Prostate gland (tissue), 2 donors: ENCODE measurements at places on chromosomes 5 and 9. TPM values are rescaled to one million over a fixed set of nuclear protein-coding genes. Genes with fewer than 3 reads are reported as not detected.

GRCh38 chr9:137534256-137535119 lies 15.7 kb downstream of the PNPLA7 start:
- H3K36me3 ChIP-seq: no peaks in the 10 kb centered on the region
- H3K4me3 ChIP-seq: no peak overlapping the region
- H3K4me1 ChIP-seq: peaks cover 4% of the 10 kb centered on the region
- DNase-seq: peak; percentile 85
- H3K27me3 ChIP-seq: no peaks in the 10 kb centered on the region

DNA sequence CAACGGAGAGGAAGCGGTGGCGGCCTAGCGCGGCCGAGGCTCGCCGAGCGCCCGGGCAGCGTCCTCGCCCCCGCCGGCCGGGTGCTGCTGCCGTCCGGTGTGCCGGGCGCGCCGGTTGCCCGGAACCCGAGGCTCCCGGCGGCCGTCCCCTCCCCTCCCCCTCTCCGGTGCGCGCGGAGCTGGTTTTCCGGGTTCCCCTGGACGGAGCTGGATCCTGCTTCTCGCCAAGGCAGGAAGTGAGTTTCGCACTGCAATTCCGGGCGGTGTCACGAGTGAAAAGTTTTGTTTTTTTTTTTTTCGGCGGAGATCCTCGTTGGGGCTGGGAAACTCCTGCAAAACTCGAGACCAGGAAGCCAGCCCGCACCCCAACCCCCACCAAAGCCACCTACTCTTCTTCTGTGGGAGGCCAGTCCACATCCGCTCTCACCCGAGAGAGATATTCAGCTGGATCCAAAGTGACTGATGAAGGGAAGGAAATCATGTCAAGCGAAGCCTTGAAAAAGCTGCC lies at the start of gene ERBIN:
ERBIN (plus strand) TSS at position 300 of the 508 bp plus-strand sequence. CDS start 66,144 bp downstream, outside the sequence.
- no peaks in the 10 kb centered on the region for H3K27me3 ChIP-seq
- H3K4me1 ChIP-seq: peaks cover 3% of the 10 kb centered on the region
- H3K27ac ChIP-seq: peak within 1 kb of the TSS; percentile 100
- no peaks in the 10 kb centered on the region for H3K36me3 ChIP-seq

GRCh38 chr5:100697970-100698369 lies 162.8 kb downstream of the FAM174A start:
- no peak overlapping the region for H3K4me3 ChIP-seq
- no peaks in the 10 kb centered on the region for H3K27me3 ChIP-seq
- no peaks in the 10 kb centered on the region for H3K4me1 ChIP-seq
- H3K36me3 ChIP-seq: no peaks in the 10 kb centered on the region

DNA sequence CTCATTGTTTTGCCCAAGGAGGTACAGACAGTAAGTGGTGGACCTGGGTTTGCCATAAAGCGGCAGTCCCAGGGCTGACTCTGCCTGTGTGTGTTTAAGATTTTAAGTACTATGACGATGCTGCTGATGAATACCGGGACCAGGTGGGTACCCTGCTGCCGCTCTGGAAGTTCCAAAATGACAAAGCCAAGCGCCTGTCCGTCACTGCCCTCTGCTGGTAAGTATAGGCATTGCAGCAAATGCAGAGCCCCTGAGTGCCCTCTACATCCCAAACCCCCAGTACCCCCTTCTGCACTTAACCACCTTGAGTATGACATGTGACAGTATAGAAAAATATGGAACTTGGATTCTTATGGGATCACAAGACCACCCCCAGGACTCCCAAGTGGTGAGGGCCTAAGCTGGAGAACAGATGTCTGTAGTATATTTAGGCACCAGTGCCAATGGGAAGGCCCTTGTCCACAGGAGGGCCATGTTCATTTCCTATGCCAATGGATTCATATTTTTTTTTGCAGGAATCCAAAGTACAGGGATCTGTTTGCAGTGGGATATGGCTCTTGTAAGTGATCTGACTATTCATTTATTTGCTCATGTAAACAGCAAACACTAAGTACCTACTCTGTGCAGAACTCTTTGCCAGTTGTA lies 22.0 kb downstream of the ENHO start:
- no peak overlapping the region for H3K4me3 ChIP-seq
- no peaks in the 10 kb centered on the region for H3K27me3 ChIP-seq
- H3K4me1 ChIP-seq: peaks cover 20% of the 10 kb centered on the region
- H3K36me3 ChIP-seq: no peaks in the 10 kb centered on the region
- no peak overlapping the region for H3K27ac ChIP-seq
- DNase-seq: peak; percentile 51

DNA sequence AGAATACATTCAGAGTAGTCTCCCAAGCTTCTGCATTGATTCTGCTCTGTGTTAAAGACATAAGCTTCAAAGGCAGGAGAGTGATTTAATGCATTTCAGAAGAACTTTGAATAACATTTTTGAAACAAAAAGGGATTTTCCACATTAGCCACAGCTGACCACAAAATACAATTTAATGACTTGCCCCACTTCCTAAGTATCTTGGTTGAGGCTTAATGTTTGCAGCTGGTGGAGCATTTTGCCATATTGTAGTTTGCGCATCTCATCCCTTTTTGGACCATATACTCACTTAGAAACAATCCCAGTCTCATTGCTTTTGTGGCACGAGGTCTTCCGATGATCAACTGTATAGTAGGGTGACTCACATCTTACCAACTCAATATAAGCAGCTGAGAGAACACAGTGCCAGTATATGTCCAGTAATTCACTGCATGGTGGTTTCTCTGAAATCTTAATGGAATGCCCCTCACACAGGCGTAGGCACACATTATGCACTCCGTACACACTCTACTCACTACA lies 455.8 kb upstream of the PTGER4 start:
- no peak overlapping the region for H3K4me3 ChIP-seq
- H3K27ac ChIP-seq: no peak overlapping the region
- no peaks in the 10 kb centered on the region for H3K4me1 ChIP-seq
- H3K27me3 ChIP-seq: no peaks in the 10 kb centered on the region
- no peaks in the 10 kb centered on the region for H3K36me3 ChIP-seq

DNA sequence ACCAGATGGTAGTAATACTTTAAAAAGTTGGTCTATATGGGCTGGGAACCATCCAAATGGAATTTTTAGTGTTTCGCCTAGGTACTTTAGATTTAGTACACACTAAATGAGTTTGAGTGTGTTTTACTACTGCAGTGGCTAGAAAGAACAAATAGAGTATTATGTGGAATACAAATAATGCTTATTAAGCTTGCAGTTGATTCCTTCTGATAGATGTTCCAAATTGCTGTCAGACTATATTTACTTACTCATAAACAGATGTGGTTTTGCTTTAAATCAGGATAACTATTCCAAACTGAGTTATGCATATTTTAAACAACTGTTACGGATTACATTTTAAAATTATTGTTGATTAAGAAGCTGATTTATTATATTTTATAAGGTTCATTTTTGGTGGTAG lies 103.3 kb downstream of the ZSWIM6 start:
- H3K36me3 ChIP-seq: no peaks in the 10 kb centered on the region
- no peak overlapping the region for H3K27ac ChIP-seq
- no peaks in the 10 kb centered on the region for H3K27me3 ChIP-seq
- DNase-seq: no peak
- H3K4me3 ChIP-seq: no peak overlapping the region

The MCTP1 gene
- 5.0 TPM for total RNA-seq

The PDE6A gene
- total RNA-seq: not detected
